ENCODE measurements at places on chromosomes 7 and 10.

DNA sequence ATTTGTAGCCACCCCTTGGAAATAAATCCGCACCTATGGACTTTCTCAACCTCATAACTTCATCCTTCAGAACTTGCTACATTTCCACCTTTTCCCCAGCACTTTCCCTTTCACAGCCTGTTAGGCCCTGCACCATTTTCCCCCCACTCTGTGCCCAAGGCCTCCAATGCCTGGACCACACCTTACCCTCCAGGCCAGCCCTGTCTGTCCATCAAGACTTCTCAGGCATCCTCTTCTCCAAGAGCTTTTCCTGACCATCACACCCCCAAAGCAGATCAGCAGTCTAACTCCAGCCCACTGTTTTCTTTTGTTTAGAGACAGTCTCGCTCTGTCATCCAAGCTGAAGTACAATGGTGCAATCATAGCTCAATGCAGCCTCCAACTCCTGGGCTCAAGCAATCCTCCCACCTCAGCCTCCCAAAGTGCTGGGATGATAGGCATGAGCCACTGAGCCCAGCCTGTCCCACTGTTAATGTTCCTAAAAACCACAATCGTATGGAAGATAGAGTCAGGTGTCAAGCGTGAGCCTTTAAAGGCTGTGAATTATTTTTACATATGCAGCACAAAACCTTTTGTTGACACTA lies 116.8 kb downstream of the PARD3 start:
- no peak for DNase-seq

DNA sequence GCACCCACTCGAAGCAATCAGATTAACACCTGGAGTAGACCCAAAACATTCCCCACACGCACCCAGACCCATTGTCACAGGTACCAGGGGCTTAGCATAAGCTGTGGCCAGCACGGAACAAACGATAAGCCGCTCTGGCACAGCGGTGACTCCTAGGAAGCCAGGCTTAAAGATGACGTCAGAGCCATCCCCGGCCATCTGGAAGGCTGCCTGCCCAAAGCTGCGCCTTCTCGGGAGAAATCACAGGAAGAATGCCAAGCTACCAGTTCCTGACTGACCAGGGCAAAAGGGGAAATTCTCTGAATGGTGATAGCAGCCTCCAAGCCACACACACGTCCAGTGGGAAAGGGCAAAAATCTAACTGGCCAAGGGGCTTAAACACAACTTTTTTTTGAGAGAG lies 13.0 kb upstream of the WIPI2 start:
- DNase-seq, result peak; percentile 87

DNA sequence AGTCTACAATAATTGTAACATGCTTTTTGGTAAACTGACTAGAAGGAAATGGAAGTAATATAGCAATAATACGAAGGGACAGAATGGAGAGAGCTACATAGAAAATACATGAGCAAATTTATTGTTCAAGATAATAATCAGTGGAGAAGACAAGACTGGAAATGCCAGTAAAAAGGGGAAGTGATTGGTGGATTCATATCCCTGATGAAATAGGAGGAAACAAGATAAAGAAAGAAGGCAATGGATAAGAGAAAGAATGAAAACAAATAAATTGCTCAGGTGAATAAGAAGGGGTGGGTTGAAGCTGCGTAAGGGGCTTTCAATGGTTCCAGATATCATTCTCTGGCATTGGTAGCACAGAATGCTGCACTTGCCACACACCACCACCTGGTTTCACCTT lies 135.9 kb downstream of the LRRN3 start:
- no peak for DNase-seq

DNA sequence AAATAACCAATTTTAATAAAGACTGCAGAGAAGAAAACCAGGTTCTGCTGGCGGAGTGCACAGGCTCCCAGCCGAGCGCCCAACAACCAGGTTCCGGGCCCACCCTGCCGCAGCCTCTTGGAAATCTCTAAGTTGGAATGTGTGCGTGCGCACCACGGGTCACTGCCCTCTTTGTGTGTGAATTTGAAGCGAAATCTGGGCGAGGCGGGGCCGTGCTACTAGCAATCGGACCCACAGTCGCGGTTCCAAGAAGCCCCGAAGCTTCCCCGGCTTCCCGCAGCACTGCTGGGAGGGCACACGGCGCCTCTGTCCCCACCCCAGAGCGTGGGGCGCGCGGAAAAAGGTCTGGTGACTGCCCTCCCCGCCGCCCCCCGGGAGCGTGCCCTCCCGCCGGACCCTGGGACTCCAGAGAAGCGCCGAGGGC lies 666 bp upstream of the MAP3K8 start:
- peak; percentile 72 for DNase-seq

DNA sequence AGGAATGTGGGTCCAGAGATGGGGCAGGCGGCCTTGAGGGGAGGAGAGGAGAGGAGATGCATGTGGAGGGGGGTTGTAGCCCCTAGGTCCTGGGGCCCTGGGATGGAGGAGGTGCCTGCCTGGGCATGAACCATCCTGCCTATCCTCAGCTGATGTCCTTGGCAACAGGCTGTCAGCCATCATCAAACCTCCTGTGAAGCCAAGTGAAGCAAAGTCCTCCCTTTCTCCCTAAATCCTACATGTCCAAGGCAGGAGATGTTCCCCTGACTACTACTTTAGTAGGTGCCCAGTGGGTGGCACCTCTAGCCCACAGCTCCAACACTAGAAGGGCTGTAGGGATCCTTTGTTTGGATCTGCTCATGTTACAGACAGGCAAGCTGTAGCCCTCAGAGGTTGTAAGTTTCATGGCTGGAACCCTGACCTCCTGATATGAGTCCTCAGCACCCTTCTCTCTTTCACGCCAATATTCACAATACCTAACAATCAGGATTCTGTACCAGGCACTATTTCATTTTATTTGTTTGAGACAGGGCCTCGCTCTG lies 66.6 kb upstream of the SYPL1 start:
- DNase-seq, result peak; percentile 80

GRCh38 chr10:30583778-30584415 lies 45.7 kb downstream of the LYZL2 start:
- peak; percentile 45 for DNase-seq

All from myocyte (in vitro differentiated cells).